Myocyte (in vitro differentiated cells): ENCODE measurements at places on chromosomes 2 and 18.

GRCh38 chr2:196931555-196931954, 5.0 kb upstream of the PGAP1 start:
- no peak for DNase-seq

- no peak for DNase-seq
These were observed 39.7 kb downstream of the CDCA7 start for GRCh38 chr2:173394091-173394974.

DNA sequence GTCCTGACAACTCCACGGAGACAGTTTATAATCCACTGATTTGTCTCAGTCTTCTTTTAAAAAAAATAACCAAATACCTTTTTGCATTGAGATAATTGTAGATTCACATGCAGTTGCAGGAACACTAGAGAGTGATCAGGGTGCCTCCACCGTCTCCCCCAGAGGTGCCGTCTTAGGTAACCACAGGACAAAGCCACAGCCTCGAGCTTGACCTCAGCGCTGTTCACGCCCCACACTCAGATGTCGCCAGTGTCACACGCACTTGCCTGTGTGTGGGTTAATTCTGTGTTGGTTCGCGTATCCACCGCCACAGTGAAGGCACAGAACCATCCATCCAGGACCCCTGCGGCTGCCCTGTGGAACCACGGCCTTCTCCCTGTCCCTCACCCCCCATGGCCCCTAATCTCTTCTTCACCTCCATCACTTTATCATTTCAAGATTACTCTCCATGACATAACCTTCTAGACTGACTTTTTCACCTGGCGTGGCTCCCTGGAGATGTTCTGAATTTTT, 295.0 kb upstream of the HDAC4 start:
- DNase-seq = no peak

DNA sequence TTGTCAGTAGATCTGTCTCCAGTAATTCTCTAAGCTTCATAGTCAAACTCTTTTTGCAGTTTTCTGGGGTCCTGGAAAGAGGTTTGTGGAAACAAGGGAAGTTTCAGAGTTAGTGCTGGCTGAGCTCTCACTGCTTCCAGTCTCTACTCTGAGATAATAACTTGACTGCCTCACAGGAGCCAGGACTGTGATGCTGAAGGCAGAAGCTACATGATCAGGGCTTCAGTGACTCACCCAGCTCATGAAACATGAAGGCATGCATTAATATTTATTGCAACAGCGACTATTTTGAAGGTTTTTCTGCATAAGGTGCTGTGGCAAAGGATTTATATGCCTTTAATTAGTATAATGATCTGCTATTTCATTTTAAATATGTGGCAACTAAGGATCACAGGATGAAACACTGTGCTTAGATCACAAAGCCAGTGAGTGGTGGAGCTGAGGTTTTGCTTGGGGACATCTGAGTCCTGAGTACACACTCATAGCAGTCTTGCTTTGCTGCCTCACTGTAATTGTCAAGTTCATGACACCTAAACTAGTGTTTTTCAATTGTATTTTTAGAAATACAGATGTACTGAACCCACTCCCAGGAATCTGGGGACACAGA, 448.4 kb upstream of the GCFC2 start:
- no peak for DNase-seq

GRCh38 chr2:173631127-173631460, 276.4 kb downstream of the CDCA7 start:
- peak; percentile 78 for DNase-seq

DNA sequence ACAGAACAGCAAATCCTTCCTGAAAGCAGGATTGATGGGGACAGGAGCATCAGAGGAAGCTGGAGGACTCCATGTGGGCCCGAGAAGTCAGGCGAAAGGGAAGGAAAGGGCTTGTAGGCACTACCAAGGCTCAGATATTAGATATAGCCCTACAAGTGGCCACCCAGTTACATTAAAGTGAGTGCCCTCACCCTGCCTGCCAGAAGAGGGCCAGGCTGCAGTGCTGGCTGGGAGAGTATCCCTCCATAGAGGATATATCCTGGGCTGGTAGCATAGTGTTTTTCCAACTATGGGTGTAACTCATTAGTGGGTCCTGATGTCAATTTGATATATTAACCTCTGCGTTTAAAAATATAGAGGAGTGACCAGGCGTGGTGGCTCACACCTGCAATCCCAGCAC, 285.2 kb downstream of the MYCN start:
- DNase-seq = no peak

- DNase-seq = no peak
These were observed 149.3 kb downstream of the FAM124B start for GRCh38 chr2:224252631-224253030.

- no peak for DNase-seq
These were observed 6.9 kb downstream of the ALLC start for GRCh38 chr2:3664925-3665324.

GRCh38 chr2:25229279-25230197, 61.2 kb upstream of the POMC start:
- no peak for DNase-seq

DNA sequence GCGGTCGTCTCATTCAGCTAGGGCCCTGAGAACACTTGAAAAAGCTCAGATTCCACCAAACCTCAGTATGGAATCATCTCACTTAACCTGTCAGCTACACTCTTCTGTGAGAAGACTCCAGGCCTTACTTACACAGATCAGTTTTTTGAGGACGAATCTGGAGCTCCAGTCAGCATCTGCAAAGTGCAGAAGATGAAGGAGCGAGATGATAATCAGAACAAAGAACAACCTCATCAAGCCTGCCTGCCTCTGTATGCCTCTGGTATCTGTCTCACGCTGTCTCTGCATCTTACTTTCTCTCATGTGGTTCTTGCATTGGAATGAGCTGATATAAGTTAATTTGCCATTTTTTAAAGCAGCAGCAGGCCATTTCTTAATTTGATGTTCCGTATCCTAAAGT, 444.1 kb upstream of the LRATD1 start:
- DNase-seq = no peak

DNA sequence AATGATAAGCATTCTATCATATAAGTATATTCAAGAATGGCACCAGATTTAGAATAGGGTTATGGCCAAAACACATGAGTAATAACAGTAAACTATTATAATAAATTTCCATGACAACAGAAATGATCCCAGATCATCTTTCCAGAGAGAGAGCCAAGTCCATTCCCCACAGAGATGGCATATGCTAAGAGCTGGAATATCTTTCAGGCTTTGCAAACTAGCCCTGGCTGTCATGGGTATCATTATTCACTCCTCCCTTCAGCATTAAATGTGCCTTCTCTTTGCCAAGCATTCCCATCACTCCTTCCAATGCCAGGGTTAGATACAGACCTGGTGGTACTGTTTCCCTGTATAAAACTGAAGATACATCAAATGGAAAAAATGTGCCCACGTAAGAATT, 10.9 kb downstream of the FEZ2 start:
- no peak for DNase-seq

GRCh38 chr2:237971661-237972060, 4.8 kb downstream of the UBE2F start:
- no peak for DNase-seq

DNA sequence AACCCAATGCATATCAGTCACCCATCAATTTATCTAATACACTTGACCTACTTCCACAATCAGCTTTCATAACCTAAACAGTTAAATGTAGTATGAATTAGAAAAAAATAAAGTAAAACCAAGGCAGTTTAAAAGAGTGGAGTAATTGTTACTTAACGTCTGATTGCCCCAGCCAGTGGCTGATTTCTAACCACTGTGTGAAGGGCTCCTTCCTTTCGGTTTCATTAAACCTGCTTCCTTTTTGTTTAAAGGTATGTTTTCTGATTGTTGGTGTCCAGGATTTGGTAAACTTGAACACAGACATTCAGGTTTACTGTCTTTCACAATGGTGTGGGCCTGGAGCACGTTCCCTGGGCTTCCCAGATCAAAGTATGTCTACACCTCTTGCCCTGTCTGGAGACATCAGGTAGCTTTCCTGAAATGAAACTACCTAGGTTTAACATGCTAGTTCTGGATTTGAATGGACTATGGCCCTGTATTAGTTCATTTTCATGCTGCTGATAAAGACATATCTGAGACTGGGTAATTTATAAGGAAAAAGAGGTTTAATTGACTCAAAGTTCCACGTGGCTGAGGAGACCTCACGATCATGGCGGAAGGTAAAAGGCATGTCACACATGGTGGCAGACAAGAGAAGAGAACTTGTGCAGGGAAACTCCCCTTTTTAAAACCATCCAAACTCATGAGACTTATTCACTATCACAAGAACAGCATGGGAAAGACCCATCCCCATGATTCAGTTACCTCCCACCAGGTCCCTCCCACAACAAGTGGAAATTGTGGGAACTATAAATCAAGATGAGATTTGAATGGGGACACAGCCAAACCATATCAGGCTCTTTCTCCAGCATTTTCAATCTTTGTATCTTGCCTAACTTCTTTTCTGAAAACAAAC, 605.2 kb upstream of the ID2 start:
- no peak for DNase-seq

DNA sequence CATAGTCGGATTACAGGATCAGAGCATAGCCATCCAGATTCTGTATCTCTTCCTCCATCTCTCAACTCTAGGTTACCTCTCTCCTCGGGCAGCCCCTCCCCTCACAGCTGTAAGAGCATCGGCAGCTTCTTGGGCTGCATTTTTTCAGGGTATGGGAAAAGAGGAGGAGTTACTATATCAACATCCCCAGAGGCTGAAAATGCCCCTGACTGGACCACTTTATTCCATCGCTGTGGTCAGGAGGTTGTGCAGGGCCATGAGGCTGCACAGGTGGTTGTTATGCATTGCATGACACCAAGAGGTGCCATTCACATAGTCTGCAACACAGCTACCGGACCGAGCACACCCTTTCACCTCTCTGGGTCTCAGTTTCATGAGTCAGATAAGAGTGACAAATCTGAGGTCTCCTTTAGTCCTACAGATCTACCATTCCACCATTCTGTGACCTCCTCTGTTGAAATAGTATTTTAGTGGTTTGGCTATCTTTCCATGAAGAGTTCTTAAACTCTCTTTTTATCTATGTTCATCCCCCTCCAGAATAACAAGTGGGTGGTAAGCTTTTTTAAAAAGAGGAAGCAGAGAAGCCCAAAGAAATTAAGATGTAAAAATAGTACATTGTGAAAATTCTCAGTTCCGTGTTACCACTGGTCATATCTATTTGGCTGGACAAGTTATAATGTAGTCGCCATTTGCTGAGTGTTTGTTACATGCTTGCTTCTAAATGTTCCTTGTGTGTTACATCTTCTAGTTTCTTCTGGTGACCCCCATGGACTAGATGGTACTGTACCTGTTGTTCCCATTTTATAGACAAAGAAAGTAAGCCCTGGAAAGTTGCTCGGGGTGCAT, 56.6 kb upstream of the SLC1A4 start:
- DNase-seq = no peak

DNA sequence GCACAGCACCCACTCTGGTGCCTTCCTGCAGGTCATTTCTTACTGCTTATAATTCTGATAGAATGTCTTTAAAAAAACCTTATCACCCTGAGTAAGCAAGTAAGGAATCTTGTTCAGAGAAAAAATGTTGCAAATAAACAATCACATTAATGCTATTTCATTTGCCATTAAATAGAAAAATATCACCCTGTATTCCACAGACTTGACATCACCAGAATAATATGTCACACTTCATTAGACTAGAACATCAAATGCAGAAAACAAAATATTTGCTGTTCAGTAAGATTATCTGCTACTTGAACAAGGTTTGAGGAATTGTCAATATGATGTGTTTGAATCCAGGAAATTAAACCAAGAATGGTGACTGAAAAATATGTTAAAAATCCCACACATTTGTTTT, 236.6 kb upstream of the MMADHC start:
- DNase-seq = no peak

- DNase-seq = peak; percentile 30
These were observed 152.6 kb downstream of the ANKRD44 start for GRCh38 chr2:197157879-197158537.

DNA sequence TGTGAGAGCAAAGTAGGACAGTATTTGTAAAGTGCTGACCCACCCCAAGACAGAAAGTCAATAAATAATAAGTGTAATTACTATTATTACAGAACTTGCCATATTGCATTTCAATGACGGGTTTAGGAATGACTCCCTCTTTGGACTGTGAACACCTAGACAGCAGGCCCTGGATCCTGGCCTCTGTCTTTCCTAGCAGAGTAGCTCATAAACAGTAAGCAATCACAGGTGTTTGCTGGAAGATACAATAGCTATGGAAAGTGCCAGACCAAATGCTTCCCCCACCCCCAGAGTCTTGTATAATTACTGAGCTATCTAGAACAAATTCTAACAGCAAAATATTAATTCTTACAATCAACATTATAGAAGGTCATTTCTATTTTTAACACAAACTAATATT, 20.1 kb upstream of the MYO1B start:
- no peak for DNase-seq

DNA sequence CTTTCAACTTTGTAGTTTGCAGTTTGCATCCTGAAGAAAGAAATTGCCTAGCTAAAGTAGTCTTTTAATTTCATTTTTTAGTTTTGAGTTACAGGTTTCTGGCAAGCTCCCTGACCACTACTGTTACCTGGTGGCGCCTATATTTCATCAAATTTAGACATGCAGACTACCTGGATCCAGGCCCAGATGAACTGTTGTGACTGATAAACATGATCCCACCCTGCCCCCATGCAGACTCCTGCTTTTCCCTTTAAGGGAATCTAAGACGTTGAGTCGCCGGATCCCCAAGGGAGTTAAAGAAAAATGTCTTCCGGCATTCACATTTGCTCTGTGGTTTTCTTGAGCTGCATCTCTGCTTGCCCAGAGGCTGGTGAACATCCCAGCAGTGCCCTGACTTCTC, 22.2 kb downstream of the METAP1D start:
- DNase-seq = peak; percentile 92

DNA sequence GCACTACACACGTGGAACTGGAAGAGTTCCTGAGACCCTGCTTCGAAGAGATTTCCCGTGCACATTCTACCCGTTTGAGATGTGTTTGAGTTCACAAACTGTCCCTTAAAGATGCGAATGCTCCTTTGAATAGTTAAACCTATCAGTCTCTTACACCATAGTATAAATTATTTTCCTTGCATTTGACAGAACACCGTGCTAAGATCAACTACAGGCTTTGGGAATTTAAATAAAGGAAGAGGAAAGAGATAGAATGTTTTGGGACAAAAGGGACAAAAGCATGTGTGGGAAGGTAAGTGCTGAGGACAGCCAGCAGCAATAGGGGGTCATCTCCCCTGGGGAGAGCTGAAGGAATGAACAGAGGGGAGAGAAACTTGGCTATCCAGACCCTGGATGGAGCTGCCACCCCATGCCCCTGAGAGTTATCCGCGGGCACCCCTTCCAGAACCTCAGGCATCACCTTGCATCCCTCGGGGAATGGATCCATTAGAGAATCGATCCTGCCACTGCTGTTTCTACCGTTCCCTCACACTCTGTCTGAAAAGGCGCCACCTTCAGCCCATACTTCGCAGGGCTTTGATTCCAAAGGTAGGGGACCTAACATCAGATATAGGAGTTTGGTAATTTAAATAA, 888 bp upstream of the ADCY3 start:
- no peak for DNase-seq

- DNase-seq = no peak
These were observed 521.2 kb downstream of the NYAP2 start for GRCh38 chr2:225920621-225921220.
